ENCODE measurements at places on chromosomes 2 and 18.

DNA sequence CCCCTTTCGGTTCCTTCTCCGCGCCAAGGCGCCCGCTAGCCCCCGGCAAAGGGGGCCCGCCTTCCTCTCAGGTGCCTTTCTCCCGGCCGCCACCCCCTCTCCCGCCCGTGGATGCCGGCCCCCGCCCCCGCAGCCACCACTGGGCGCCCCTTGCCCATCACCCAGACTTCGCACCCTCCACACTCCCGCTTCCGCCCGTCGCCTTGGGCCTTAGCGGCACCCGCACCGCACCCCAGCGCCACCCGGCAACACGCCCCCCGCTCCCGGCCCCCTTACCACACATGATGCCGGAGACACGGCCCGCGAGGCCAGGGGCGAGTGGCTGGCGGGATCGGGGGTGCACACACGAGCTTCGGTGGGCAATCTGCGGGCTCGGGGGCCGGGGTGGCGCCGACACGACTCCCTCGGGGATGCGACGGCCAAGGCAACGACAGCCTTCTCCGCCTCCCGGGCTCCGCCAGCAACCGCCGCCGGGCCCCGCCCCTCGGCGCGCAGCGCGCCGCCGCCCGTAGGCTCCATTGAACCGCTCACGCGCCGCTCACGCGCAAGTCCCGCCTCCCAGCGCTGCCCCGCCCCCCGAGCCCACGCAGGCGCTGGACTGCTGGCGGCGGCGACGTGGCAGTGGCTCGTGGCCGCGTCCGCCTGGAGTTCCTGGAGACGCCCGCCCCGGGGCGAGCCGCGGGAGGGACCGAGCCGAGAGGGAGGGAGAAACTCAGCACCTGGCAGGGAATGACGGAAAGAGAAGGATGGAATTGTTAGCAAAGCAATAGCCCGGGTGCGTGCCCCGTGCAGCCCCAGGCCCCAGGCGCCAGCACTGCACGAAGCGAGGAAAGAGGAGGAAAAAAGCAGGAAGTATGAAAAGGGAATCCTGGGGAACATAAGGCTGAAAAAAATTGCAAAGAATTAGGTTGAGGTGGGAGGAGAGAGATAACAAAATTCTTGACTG, at the start of gene GFPT1:
Gene GFPT1 (minus strand): TSS at position 439 of the 946 bp plus-strand sequence. CDS start 156 bp downstream, at position 283.
- peak; percentile 94 for DNase-seq

GRCh38 chr2:162266460-162266760, 23.2 kb upstream of the FAP start:
- DNase-seq: no peak

DNA sequence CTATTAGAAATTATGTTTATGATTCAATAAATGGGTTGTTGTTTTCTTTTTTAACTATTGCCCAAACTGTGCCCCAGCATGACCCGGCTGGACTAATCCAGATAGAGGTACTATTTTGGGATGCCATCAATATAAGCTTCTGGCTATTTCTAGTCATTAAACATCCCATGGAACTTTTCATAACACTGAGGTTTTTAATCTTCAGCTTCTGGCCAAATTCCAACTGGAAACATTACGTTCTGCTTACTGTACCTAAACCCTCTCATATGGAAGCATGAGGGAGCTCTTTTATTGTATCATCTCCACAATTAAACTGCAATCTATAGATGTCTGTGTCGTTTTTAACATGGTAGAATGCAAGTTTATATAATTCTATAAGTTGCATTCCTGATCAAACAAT, 674.7 kb downstream of the ARHGAP15 start:
- DNase-seq: no peak

DNA sequence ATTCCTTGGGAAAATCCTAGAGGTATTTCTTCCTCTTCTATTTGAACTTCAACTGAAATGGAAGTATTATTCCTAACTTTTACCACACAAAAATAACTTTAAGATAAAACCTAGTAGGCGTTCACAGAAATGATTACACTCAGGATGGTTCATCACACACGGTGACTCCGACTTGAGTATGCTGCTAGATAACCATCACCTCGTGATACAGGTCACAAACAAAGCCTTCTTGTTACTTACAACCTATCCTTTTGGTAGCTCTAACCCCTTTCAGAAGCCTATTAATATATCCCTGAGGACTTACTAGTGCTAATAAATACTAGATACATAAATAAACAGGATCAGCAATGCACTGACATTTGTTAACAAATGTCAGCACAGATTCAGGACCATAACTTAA, 101.0 kb upstream of the DNER start:
- DNase-seq: no peak

GRCh38 chr2:85589982-85590791, 5.4 kb upstream of the RNF181 start:
- DNase-seq: no peak

DNA sequence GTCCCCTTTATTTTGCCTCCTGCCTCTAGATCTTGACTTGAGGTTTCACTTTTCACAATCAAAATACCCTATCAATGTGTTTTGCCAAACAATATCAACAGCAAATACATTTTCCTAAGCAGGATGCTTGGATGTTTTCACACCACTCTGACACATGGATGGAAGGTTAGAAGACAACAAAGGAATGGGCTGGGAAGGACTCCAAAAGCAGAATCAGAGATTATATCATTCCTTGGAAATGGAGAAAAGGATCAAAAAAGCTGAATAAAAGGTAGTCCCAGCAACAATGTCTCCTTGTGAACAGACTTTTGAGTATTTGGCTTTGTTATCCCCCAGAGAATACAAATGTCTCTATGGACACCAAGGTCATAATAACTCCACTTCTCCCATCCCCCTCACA, 170.8 kb downstream of the ETAA1 start:
- DNase-seq: no peak

GRCh38 chr2:218086478-218086877, 17.4 kb downstream of the RUFY4 start:
- no peak for DNase-seq

- no peak for DNase-seq
Observed at GRCh38 chr2:62149708-62150107, 46.2 kb upstream of the B3GNT2 start.

- DNase-seq: no peak
Observed at GRCh38 chr2:215171151-215171550, 32.7 kb upstream of the ABCA12 start.

GRCh38 chr2:173248381-173248780, 106.3 kb upstream of the CDCA7 start:
- DNase-seq: no peak

DNA sequence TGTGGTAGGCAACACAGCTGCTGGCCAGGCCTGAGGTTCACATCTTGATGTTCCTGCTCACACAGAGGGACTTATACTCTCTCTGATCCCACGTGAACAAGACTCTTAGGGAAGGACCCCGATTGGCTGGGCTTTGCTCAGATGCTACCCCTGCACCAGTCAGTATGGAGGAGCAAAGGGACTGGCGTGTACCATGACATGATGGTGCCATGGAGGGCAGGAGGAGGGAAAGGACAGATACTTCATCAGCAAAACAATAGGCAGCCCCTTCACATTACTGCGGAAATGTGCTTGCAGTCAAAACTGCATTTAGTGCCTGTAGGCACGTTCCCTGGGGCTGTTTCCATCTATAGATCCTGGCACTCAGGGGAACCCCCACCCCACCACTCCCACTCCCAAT, 42.7 kb downstream of the ZFP36L2 start:
- no peak for DNase-seq
